ENCODE measurements at places on chromosomes 6 and 20.

- no peak for DNase-seq
Measured at GRCh38 chr6:109069746-109070145, 24.9 kb downstream of the SESN1 start.

DNA sequence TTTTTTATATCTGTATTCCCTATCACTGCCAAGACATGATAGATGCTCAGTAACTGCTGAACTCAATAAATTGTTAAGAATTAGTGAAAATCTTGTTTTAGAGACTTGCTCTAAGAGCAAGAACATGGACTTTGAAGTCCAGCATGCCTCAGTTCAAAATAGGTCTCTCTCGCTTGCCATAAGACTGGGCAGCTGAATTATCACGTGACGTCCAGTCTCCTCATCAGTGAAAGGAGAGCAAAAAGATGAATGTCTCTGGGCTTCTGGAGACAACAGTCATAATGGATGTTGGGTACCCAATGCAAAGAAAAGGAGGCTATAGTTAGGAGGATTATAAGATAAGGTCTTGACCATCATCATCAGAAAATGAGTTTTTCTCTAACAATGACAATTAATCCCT, 82.1 kb downstream of the IYD start:
- no peak for DNase-seq

DNA sequence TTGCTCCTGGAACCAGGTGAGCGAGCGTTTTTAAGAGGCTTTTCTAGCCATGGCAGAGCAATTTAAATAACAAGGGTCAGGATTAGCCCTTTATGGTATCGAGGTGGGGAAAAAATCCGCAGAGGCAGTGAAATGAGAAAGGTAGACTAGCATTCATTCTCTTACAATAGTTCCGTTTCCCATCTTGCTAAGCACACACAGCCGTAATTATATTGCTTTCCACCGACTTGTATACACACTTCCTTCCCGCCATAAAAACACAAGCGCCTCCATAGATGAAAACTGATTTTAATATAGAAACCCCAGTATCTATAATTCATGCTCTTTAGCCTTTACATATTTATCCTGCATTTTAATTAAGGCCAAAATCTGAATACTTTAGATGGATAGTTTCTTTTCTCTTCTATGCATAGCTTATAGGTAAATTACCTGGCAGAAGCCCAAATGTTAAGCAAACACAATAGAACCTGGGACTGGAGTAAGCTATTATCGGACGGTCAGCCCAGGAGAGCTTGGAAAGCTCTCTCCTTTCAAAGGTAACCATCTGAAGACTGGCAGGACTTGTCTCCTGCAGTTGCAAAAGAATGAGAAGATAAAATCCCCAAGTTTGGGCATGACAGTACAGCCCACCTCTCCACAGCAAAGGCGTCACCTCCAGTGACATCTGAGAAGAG, 90.9 kb upstream of the MC3R start:
- DNase-seq, result no peak

DNA sequence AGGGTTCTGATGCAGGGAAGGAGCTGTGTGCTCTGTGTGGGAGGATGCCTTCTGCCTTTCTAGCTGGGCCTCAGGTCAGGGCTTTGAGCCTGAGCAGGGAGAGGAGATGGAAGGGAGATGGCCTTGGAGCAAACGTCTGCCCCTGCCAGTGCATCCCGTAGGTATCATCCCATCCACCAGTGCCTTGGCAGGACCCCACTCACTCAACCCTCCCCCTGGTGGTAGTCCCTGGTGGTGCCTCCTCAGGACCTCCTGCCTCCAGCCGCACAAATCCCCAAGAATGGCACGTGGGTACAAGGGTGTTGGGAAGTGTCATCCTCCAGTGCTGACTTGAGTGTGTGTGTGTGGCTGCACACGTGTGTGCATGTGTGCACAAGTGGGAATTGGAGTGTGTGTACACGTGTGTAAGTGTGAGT, 23.1 kb upstream of the MICB start:
- no peak for DNase-seq

DNA sequence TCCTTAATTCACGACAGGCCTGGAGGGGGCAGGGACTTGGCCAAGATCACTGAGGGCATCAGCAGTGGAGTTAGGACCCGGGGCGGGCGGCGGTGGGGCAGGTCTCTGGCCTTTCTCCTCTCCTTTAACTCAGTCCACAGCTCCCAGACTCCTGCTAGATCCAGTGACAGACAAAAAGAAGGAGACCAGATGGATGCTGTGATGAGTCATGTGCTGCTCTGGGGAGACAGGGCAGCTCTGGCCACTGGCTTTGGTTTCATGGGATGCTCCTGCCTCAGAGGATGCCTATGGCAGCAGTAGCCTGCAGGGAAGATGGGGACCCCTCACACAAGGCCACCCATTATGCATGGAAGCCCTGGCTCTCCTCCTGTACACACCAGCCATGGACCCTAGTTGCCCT, 20.5 kb downstream of the EPB41L1 start:
- DNase-seq, result no peak

DNA sequence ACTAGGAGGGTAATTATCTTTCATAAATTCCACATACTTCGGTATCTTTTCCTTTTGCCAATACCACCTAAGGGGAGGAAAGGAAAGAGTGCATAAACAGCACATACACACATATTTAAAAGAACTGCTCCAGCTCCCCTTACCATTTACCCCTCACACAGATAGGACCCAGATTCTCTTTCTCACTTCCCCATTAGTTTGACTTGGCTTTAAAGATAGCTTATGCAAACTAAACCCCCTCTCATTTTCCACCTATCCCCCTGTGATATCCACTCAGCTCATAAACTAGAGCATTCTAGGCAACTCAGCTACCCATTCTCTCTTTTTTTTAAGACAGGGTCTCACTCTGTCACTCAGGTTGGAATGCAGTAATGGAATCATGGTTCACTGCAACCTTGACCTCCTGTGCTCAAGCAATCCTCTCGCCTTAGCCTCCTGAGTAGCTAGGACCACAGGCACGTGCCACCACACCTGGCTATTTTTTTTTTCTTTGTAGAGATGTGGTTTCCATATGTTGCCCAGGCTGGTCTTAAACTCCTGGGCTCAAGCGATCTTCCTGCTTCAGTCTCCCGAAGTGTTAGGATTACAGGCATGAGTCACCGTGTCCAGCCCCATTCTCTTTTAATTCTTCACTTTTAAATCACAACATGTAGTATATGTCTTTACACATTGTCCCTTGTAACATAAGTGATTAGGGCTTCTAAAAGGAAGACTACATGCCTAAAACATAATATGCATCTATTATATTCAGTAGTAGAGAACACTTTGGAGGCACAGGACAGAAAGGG, 4.0 kb downstream of the FUCA2 start:
- DNase-seq, result no peak

DNA sequence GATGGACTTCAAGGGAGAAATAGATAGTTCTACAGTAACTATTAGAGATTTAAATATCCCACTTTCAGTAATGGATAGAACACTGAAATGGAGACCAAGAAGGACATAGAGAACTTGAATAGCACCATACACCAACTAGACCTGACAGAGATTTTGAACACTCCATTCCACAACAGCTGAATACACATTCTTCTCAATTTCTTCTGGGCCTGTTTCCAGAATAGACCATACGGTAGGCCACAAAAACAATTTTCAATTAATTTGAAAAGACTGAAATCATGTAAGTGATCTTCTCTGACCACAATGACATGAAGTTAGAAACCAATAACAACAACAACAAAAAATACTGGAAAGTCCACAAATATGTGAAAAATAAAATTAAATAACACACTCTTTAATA, 979.1 kb upstream of the FLRT3 start:
- no peak for DNase-seq

DNA sequence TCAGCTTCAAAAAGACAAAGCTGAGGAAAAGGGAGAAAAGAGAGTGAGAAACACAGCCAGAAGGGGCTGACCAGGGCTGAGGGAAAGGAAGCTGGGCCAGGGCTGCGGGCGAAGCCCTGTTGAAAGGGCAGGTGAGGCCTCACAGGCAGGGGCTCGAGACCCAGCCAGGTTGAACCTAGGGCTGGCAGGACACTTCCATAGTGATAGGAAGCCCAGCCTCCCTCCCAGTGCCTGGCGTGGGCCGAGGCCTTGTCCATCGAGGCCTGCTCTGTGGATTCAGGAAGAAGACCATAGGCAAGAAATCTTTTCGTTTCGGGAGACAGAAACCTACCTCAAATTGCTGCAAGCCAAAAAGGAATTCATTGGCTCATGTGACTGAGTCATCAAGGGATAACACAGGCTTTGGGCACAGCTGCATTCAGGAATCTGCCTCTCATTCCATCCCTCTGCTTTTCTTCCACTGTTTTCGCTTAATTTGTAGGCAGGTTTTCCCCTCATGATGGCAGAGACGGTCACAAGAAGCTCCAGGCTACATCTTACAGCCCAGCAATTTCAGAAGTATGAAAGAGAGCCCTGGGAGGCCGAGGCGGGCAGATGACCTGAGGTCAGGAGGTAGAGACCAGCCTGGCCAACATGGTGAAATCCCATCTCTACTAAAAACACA, 311.1 kb upstream of the SULF2 start:
- no peak for DNase-seq
